ENCODE measurements at places on chromosomes 2 and 18.

- DNase-seq = no peak
Observed at GRCh38 chr2:3805201-3805939, 102.0 kb downstream of the DCDC2C start.

DNA sequence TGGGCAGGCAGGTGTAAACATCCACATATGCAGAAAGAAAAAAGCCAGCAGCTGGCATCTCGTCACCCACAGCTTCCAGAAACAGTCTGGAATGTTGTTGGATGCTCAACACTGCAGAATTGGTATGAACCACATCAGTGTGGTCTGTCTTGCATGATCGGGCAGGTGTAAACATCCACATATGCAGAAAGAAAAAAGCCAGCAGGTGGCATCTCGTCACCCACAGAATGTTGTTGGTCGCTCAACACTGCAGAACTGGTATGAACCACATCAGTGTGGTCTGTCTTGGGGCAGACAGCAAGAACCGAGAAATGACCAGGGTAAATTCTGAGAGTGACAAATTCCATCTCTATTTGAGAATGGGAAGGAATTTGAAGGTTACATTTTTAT is 39.6 kb downstream of the DOCK10 start:
- no peak for DNase-seq

- DNase-seq = no peak
Observed at GRCh38 chr2:194566907-194567660, 1089.9 kb upstream of the SLC39A10 start.

DNA sequence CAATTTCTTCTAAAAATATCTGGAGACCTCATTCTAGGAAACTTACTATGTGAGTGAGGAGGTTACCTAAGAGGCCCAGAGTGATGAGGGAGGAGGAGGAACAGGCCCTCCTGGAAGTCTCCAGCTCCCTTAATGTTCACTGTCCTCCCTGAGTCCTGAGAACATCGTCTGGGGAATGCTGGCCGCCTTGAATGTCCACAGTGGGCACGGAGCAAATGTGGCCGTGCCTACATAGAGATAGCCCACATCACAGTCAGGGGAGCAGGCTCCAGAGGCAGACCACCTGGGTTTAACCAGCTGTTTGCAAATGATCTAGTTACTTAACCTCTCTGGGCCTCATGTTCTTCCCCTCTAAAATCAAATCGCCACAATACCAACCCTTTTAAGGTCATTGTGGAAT is 83.0 kb upstream of the LPIN2 start:
- DNase-seq = no peak

GRCh38 chr2:203786549-203787351 is 80.3 kb downstream of the CD28 start:
- no peak for DNase-seq

- no peak for DNase-seq
Observed at GRCh38 chr2:158539176-158540005, 82.6 kb downstream of the PKP4 start.

GRCh38 chr2:73142937-73143336 is 30.2 kb upstream of the RAB11FIP5 start:
- no peak for DNase-seq

- DNase-seq = no peak
Observed at GRCh38 chr18:36509646-36510197, 212.2 kb downstream of the FHOD3 start.

- DNase-seq = no peak
Observed at GRCh38 chr18:50135903-50136302, 59.0 kb downstream of the MYO5B start.

- DNase-seq = no peak
Observed at GRCh38 chr2:71613403-71613952, 160.1 kb downstream of the DYSF start.

- DNase-seq = no peak
Observed at GRCh38 chr2:11387100-11387390, 42.6 kb upstream of the ROCK2 start.

DNA sequence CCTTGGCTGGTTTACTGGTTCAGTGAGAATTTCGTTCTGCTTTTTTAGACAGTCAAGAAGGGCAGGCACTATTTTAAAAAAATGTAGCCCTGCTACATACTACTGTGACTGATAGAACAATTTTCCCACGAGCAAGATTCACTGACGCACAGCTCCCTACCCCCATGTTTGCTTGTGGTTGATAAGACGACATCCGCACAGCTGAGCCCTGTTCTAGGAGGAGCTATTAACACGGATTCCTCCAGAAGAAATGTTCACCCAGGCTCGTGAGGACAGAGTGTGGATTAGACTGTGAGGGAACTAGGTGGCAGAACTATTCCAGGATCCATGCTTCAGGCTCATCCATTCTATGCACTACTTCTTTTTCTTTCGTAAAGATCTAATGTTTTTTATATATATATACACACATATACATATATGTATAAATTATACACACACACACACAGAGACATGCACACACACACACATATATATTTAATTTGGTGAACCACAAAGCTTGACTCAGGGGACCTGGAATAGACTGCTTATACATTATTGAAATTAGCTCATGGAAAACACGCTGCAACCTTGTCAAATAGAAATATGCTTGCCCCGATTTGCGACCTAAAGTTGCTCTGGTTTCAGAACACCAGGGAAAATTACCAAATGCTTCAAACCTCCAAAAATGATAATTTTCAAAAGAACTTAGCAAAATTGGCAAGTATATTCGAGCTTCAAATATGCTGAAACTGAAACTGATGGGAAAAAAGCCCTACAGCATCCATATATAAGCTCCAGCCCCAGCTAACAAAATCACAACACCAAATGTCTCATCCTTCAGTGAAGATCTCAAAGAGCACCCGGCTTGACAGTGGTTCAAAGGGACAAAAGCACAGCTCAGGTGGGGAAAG is 370.4 kb downstream of the SOCS6 start:
- no peak for DNase-seq

- DNase-seq = no peak
Observed at GRCh38 chr2:85886590-85886989, 2.2 kb downstream of the ST3GAL5 start.

GRCh38 chr18:3269241-3269913 is 7.4 kb downstream of the MYL12B start:
- DNase-seq = no peak

- no peak for DNase-seq
Observed at GRCh38 chr2:71578767-71579342, 125.5 kb downstream of the DYSF start.

Data from GM12891 (cell line).